ENCODE measurements at places on chromosomes 12 and 14.

- DNase-seq = peak; percentile 60
These were observed 5.6 kb downstream of the SIX1 start for GRCh38 chr14:60643463-60644314.

- DNase-seq = no peak
These were observed 37.8 kb upstream of the LRRC10 start for GRCh38 chr12:69648476-69648875.

- peak; percentile 95 for DNase-seq
These were observed 58.7 kb downstream of the ST8SIA1 start for GRCh38 chr12:22275843-22276242.

- DNase-seq = no peak
These were observed 41.4 kb upstream of the EPS8 start for GRCh38 chr12:15830538-15830937.

DNA sequence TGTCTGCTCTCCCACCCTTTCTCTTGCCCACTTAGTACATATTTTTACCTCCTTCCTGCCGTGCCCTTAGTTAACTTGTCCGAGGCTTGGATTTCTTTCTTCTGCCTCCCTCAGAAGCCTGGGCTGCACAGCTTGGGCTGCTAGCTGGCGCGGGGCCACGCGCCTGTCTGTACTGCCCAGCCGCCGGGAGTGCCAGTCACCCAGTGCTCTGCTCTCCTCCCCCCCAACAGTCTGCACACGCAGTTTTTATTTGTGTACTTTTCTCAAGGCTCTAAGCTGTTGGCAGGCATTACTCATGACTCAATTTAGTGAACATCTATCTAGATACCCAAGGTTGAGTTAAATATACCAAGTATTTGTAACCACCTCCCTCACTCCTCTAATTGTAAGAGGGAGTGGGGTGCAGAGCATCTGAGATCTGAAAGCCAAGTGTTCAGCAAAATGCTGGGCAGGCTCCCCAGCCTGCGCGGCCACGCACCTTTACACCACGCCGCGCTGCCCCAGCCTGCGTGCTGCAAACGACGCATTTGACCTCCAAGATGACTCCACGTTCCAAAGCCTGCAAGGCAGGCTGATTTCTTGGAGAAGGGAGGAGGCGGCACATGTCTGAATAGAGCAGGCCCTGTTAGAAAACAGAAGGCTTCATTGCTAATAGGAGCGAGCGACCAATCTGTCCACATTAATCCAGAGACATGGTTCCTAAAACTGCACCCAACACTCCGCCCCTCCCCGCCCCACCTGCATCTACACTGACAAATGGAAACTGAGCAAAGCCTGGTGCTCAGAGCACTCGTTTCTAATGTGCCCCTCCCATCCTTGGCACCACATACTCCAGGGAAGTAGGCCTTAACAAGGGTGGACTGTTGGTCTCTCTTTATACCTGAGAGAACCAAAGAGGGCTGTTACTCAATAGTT, 18.2 kb upstream of the CACNA2D4 start:
- DNase-seq = no peak

DNA sequence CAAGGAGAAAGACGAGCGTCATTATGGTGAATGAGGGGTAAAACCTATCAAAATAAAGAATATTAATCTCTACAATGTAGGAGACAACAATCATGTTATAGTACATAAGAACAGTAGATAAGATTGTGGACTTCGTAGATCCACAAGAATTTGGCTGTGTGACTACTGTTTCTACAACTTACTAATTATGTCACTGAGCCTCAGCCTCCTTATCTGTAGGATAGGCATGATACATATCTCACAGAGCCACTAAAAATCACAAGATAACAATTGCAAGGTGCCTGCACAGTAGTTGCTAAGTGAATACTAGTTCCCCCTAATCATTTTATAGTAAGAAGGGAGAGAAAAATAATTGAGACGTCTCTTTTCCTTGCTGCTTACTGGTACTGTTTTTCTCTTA, 78.2 kb upstream of the STAC3 start:
- DNase-seq = no peak

DNA sequence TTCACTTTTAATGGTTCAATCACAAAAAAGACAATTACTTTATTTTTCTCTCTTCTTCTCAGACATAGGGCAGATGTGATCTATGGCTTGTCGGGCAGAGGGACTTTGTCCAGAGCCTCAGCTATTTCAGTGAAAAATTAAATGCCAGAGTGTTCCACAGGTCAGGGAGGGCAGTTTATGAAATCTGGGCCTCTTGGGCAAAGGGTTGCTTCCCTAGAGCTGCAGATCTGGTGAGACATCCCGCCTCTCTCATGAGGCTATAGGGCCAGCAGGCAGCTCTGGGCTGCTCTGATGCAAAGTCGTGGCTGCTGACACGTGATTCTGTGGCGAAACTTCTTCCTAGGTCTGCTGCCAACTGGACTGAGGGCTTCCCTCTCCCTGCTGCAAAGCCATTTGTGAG, 6.0 kb downstream of the CLMN start:
- no peak for DNase-seq

DNA sequence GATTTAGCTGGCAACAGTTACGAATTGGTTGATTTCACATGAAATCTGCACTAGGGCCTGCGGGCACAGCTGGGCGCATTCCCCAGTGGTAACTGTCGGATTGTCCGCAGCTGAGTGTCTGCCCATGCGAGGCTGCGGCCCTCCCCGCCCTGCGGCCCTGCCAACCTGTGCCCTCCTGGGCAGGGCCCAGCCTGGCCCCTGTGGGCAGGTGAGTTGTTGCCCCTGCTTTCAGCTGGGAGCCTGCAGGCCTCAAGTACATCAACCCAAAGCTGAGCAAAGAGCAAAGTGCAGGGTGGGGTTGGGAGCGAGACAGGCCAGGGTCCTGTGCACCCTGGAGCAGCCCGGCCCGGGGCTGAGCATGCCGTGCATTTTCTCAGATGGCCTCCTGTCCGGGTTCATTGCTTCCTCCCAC, 89.1 kb downstream of the ADGRD1 start:
- no peak for DNase-seq

DNA sequence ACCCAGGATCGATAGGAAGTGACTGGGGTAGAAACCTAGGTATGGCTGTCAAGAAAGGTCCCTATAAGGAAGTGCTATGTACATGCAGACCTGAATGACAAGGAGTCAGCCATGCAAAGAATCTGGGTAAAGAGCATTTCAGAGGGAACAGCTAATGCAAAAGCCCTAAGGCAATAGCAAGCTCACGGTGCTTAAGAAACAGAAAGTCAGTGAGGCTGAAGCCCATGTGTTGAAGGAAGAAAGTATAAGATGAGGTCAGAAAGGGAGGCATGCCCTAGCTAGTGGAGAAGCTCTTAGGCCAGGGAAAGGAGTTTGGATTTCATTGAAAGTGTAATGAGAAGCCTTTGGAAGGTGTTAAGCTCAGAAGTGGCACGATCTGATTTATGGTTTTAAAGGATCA, 6.0 kb upstream of the ADCY6 start:
- DNase-seq = peak; percentile 85

Measured in ELF-1 (cell line).